ENCODE measurements at places on chromosomes 5 and 9.

GRCh38 chr5:149618581-149619248 lies 37.4 kb downstream of the ARHGEF37 start:
- peaks cover 52% of the 10 kb centered on the region for H3K36me3 ChIP-seq
- no peak overlapping the region for H3K27ac ChIP-seq
- H3K27me3 ChIP-seq = no peaks in the 10 kb centered on the region
- no peak overlapping the region for H3K4me3 ChIP-seq

DNA sequence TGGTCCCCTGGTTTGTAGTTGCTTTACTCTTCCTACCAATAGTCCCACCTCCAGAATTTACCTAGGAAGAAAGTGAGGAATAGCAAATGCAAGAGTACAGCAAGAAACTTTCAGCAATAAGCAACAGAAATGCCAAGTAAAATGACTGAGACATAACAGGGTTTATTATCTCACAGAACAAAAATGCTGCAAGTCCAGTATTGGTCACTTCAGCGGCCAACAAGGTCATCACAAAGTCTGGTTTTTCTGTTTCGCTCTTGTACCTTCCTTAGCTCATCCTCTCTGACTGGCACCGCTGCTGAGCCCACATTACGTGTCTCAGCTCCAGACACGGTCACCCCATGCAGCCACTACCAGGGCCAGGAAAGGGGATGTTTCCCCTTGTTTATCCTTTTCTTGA lies 82.7 kb downstream of the RFK start:
- H3K27ac ChIP-seq = no peak overlapping the region
- no peaks in the 10 kb centered on the region for H3K27me3 ChIP-seq
- H3K36me3 ChIP-seq = no peaks in the 10 kb centered on the region
- H3K4me1 ChIP-seq = no peaks in the 10 kb centered on the region
- no peak overlapping the region for H3K4me3 ChIP-seq
- no peak for DNase-seq

GRCh38 chr9:124286292-124286931 lies 28.7 kb downstream of the NEK6 start:
- H3K4me3 ChIP-seq = no peak overlapping the region
- H3K27me3 ChIP-seq = no peaks in the 10 kb centered on the region
- no peak for DNase-seq
- peaks cover 51% of the 10 kb centered on the region for H3K4me1 ChIP-seq

GRCh38 chr9:115439641-115440040 lies 321.7 kb upstream of the TNC start:
- no peak overlapping the region for H3K27ac ChIP-seq
- DNase-seq = no peak
- no peaks in the 10 kb centered on the region for H3K27me3 ChIP-seq
- no peak overlapping the region for H3K4me3 ChIP-seq
- no peaks in the 10 kb centered on the region for H3K36me3 ChIP-seq
- no peaks in the 10 kb centered on the region for H3K4me1 ChIP-seq

- H3K27me3 ChIP-seq = no peaks in the 10 kb centered on the region
- H3K36me3 ChIP-seq = no peaks in the 10 kb centered on the region
- no peaks in the 10 kb centered on the region for H3K4me1 ChIP-seq
- no peak for DNase-seq
- no peak overlapping the region for H3K4me3 ChIP-seq
Observed at GRCh38 chr9:115237385-115237998, 119.5 kb upstream of the TNC start.
